NCI-H69 (cell line): ENCODE measurements at places on chromosomes 5 and 9.
A peak's percentile ranks its signal among the peaks of the same experiment; 100 is the strongest.

GRCh38 chr9:14661421-14662059 lies 31.7 kb downstream of the ZDHHC21 start:
- DNase-seq, result peak; percentile 78

DNA sequence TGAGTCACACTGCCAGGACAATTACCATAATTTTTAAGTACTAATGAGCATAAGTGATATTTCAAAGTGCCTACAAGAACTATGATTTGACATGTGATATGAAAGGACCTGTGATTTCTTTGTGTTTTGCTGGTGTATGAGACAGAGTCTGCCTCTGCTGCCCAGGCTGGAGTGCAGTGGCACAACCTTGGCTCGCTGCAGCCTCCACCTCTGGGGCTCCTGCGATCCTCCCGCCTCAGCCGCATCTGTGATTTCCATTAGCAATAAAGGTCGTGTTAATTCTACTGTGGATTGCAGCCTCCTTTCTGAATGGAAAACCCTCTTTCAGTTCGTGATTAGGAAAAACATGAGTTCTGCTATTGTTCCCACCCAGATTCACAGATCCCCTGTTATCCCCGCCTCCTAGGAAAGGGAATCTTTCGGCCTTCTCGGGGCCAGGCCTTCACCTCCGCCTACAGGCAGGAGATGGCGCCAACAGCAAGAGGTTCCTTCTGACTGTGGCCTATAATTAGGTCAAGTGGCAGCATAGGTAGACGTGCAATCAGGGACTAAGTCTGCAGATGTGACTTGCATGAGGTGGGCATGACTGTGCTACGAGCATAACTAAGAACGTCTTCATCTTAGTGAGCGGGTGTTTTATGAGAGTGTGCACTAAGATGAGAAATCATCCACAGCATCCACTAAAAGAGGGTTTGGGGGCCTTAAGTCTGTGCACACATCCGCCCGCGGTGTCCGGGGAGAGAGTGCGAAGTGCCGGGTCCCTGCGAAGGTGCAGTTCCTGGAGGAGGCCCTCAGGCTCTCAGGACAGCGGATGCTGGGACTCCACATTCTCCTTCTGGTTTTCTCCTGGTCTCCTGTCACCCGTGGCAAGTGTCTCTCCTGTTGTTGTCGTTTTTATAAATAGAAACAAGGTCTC lies 23.1 kb downstream of the TRIM7 start:
- no peak for DNase-seq

GRCh38 chr5:2901096-2901495 lies 149.6 kb upstream of the IRX2 start:
- no peak for DNase-seq

DNA sequence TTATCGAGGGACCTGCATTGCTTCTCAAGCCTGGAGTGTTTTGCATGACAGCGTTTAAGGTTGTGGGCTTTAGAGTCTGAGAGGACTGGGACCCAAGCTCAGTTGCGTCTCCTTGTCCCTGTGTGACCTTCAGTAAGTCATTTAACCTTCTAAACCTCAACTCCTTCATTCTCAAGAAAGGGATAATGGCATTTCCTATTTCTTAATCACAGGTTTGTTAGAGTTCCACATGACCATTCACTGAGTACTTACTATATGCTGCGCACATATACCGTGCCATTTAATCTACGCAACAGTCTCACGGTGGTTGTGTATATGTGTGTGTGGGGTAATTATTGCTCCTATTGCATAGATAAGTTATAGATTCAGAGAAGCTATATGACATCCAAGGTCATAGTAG lies 76.3 kb downstream of the MACROH2A1 start:
- DNase-seq, result no peak

DNA sequence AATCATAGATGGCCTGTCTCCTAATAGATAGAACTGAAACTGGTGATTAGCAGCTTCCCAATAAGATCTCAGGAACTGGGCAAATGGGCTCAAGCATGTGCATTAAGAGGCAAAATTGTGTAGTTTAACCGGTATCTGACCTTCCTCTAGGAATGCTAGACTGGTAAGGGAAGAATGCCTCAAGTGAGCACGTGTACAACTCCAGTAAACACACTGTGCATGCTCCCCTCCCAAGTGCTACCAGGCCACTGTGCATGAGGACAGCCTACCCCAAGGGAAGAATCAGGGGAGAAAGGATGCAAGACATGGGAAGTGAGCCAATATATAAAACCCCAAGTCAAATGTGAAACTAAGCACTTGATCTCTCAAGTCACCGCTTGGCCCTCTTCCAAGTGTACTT lies 1157.4 kb upstream of the CDH18 start:
- DNase-seq, result peak; percentile 38

- DNase-seq, result no peak
Measured at GRCh38 chr9:95103281-95103771, 214.2 kb downstream of the FANCC start.

DNA sequence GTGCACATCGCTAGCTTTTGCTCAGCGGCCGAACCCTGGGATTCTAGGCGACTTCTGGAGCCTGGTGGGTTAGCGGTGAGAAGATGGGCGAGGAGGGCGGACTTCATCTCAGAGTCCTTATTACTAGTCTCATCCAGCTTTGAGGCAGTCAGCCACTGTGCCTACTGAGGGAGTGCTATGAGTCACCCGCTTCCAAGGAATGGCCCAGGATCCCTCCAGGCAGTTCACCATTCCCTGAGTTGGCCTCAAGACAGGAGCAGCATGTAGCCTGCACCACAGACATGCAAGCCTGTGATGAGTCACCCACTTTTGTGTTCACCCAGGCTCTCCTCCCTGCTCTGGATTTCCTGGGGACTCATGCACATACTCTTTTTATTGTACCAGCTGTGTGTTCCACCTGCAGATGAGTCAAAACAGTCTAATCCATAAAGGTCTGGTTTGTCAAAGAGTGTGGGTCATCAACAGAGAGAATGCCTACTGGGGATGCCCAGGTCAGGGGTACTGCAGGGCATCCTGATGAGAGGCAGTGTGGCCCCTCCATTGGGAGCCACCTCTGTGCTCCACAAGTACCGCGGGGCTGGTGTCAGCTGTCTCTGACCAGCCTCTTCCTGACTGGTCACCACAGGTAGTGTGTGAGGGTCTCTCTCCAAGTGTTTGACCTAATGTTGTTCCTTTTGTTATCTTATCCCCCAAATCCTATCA lies 20.2 kb downstream of the SLC22A5 start:
- DNase-seq, result peak; percentile 38

DNA sequence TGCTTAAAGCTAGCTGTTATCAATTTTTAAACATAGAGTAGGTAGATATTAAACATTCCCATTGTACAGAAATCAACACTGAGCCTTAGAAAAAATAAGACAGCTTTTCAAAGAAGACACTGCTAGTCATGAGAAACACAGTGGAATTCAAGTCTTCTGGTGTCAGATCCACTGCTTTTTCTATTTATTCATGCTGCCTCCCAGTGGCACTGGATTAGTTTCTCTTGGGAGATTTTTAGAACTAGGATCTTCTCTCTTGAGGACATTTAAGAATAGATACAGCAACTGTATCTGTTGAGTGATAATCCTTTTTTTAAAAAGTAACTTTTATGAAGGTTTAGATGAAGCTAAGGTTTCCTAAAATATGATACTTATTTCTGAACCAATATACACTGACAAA lies 1635.4 kb upstream of the C9orf72 start:
- DNase-seq, result peak; percentile 83

DNA sequence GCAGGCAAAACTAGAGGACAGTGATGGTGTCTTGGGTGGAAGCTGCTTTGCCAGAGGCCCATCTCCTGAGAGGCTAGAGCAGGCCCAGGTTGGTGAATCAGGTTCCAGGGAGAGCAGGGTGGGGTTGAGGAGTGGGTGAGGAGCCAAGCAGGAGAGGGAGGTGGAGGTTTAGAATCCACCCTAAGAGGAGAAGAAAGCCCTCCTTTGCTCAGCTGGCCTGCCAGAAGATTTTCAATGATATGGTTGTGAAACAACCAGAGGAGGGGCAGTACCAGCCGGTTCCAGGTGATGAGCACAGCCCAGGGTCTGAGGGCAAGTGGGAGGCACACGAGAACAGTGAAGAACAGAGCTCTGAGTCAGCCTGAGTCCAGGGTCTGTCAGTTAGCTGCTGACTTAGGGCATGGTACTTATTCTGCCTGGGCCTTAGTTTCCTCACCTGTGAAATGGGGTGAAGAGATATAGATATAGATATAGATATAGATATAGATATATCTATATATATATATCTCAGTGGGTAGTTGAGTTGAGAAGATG lies 17.8 kb downstream of the PPARGC1B start:
- DNase-seq, result no peak

- no peak for DNase-seq
Measured at GRCh38 chr9:133986774-133987445, 5.2 kb downstream of the VAV2 start.

GRCh38 chr5:157535042-157535865 lies 40.3 kb downstream of the ADAM19 start:
- no peak for DNase-seq

DNA sequence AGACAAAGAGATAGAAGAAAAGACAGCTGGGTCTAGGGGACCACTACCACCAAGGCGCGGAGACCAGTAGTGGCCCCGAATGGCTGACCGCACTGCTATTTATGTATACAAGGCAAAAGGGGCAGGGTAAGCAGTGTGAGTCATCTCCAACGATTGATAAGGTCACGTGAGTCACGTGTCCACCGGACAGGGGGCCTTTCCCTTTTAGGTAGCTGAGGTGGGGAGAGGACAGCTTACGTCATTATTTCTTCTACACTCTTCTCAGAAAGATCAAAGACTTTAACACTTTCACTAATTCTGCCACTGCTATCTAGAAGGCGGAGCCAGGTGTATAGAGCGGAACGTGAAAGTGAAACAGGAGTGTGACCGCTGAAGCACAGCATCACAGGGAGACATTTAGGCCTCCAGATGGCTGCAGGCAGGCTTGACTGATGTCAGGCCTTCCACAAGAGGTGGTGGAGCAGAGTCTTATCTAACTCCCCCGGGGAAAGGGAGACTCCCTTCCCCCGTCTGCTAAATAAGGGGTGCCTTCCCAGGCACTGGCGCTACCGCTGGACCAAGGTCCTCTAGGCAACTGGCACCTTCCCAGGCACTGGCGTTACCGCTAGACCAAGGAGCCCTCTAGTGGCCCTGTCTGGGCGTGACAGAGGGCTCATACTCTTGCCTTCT lies 6.1 kb upstream of the PRR16 start:
- DNase-seq, result peak; percentile 74

DNA sequence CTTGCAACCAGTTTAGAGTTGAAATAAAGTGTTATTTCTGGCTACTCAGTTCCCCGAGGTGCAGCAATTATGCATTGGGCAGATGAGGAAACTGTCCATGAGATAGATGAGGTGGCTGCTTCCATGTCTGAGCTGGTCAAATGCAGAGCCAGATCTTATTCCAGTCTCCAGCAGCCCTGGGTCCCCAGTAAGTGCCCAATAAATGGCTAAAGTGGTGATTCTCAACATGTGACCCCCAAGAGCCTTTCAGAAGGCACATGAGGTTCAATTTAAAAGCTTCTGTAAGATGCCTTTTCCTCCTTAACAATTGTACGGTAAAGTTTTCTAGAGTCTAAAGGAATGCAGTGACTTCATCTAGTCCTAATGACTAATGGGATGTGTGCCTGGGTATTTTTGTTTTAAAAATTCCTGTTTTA lies 17.5 kb downstream of the ATOX1 start:
- DNase-seq, result no peak

GRCh38 chr5:176447591-176447977 lies 601 bp upstream of the FAF2 start:
- DNase-seq, result peak; percentile 83

DNA sequence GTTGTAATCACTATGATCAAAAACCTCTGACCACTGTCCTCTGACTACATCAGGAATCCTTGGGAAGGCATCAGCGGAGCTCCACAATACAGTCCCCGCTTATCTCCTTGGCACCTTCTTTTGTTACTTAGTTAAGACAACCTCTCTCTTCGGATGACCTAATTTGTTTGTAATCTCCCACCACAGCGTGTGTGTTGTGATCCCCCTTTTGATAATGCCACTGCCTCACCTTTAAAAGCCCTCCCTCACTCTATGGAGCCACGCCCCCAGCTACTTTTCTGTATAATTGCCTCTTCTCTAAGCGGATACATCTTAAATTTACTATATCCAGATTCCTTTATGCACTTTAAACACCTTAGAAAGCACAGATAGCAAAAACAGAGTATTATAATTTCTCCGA lies 35.9 kb downstream of the OR2Y1 start:
- no peak for DNase-seq

DNA sequence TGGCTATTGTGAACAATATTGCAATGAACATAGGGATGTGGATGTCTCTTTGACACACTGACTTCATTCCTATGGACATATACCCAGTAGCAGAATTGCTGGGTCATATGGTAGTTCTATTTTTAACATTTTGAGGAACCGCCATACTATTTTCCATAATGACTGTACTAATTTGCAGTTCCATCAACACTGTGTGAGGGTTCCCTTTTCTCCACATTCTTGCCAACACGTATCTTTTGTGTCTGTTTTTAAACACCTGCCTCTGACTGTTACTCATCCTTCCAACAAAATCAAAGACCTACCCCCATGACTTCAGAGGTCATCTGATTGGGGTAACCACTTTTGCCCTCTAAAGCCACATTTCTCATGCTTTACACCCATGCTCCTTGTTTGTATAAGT lies 133.5 kb downstream of the MED27 start:
- DNase-seq, result no peak

DNA sequence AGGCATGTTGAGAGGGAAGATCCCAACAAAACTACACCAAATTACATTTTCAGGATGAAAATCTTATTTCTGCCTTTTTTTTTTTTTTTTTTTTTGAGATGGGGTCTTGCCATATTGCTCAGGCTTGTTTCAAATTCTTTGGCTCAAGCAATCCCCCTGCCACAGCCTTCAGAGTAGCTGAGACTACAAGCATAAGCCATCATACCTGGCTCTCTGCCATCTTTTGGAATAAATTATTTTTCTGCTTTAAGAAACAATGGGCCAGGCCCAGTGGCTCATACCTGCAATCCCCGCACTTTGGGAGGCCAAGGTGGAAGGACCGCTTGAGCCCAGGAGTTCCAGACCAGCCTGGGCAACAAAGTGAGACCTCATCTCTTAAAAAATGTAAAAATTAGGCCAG lies 14.3 kb downstream of the AFF4 start:
- peak; percentile 11 for DNase-seq

DNA sequence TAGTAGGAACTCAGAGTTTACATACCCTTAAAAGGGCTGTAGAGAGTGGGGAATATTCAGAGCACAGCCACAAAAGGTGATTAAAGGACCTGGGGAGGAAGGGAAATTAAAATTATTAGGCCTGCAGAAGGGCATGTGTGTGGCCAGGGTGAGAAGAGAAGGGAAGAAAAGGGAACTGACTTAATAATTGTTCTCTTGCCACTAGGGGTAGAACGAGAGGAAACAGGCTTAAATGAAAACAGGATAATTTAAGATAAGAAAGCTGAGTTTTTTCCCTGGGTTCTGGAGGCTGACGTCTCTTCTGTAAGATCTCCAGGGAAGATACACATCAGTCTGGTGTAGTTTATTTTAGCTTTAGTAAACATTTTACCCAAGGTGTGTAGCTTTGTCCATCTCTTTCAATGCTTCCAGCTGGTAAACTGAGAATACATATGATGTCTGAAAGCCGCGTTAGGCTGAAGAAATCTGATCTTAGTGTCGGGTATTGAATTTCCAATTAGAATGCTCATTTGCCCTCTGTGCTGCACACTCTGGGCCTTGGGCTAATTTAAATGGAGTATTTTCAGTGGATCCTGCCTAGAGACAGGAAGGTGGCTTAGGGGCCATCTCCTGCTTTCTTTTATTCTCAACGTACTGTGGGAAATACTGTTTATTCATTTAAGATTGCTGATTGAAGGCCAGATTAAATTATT lies 416.8 kb downstream of the TMEM38B start:
- peak; percentile 41 for DNase-seq

- DNase-seq, result peak; percentile 51
Measured at GRCh38 chr9:37425298-37425752, 2.8 kb downstream of the GRHPR start.

GRCh38 chr5:135745897-135746500 lies 88.5 kb upstream of the SLC25A48 start:
- no peak for DNase-seq
